H54 (cell line): ENCODE measurements at places on chromosomes 16 and 17.

GRCh38 chr16:23104032-23104955 lies 45.0 kb downstream of the USP31 start:
- no peak for DNase-seq

- DNase-seq: no peak
Observed at GRCh38 chr17:17491546-17491988, 4.6 kb downstream of the RASD1 start.

DNA sequence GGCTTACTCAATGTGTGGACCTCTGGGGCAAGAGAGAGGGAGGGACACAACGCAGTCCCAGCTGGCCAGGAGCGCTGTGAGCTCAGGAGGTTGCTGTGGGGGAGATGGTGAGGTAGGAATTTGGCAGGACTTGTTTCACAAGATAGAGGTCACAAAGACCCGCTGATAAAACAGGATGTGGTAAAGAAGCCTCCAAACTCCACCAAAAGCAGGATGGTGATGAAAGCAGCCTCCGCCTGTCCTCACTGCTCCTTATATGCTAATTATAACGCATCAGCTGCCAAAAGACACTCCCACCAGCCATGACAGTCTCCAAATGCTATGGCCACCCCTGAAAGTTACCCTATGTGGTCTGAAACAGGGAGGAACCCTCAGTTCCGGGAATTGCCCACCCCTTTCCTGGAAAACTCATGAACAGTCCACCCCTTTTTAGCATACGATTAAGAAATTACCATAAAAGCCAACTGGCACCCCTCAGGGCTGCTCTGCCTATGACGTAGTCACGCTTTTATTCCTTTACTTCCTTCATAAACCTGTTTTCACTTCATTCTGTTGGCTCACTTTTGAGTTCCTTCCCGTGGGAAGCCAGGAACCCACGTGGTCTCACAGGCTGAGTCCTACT lies 5.3 kb upstream of the EIF4A3 start:
- no peak for DNase-seq

GRCh38 chr16:68296291-68296690 lies 14.5 kb downstream of the SLC7A6OS start:
- no peak for DNase-seq

DNA sequence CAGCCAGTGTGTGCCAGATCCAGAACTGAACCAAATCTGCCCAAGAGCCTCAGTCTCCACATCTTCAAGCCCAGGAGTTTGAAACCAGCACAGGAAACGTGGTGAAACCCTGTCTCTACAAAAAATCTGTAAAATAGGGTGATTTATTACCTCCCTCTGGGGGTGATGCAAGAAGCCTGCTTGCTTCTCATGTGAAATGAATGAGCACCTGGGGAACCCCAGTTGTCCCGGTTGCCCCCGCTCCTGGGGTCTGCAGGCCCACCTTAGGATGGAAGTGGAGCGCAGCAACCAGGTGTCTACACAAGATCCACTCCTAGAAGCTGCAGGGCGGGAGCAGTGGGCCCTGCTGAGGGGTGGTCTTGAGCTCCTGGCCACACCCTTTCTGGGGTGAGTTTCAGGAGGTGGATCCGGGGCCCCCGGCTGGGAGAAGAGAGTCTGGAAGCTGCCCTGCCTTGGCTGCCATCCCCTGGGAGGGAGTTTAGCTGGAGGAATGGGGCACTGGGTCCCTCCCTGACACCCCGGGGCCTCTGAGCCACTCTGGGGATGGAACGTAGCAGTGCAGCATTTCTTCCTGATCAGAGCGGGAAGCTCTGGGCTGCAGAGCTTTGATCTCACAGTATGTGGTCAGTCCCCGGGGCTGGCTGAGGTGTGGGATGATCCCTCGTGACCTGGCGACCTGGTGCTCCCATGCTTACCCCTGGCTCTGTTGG lies 117.8 kb downstream of the RAB11FIP4 start:
- DNase-seq: no peak

DNA sequence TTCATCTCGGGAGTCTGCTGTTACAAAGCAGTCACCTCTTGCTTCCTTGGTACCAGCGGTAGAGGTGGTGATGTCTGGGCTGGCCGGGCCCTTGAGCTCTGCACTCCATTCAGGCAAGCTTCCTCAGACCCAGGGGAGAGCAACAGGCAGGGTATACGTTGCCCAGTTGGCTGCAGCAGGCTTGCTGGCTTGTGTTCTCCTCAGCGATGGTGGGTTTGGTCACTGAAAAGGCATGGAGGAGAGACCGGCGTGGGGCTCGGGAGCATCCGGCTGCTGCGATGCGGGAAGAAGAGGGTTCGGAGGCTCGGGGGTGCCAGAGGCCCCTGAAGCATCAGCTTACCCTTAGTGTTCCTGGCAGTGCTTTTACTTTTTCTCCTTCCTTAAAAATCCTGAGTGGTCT lies 25.8 kb downstream of the SAP30BP start:
- DNase-seq: no peak

GRCh38 chr16:1256874-1257322 lies 1.0 kb downstream of the TPSD1 start:
- DNase-seq: no peak

GRCh38 chr16:60295451-60295850 lies 1561.3 kb upstream of the GOT2 start:
- no peak for DNase-seq

- DNase-seq: no peak
Observed at GRCh38 chr16:30652005-30652296, 1.2 kb downstream of the PRR14 start.

GRCh38 chr16:88016964-88017363 lies 65.7 kb downstream of the BANP start:
- no peak for DNase-seq

- no peak for DNase-seq
Observed at GRCh38 chr16:8436931-8437330, 153.4 kb downstream of the TMEM114 start.

GRCh38 chr16:63613701-63614100 lies 1508.2 kb downstream of the CDH11 start:
- no peak for DNase-seq

DNA sequence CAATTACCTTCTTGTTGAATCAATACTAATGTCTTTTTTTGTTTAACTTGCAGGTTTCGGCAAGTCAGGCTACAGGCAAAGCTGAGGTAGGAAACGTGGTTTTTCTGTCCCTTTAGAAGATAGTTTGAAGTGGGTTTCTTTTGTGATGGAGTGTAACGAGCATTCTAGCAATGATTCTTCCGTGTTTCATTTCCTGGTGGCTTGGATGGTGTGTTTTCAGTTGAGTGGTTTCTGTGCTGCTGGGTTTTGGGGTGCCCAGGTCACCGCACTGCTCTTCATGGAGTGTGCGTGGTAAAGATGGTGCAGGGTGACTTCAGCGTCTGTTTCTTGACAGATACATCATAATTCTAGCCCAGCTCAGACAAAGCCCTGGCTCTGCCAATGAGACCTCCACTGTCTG lies 769.7 kb upstream of the EEF2KMT start:
- no peak for DNase-seq

- no peak for DNase-seq
Observed at GRCh38 chr16:23979982-23980381, 144.2 kb downstream of the PRKCB start.

DNA sequence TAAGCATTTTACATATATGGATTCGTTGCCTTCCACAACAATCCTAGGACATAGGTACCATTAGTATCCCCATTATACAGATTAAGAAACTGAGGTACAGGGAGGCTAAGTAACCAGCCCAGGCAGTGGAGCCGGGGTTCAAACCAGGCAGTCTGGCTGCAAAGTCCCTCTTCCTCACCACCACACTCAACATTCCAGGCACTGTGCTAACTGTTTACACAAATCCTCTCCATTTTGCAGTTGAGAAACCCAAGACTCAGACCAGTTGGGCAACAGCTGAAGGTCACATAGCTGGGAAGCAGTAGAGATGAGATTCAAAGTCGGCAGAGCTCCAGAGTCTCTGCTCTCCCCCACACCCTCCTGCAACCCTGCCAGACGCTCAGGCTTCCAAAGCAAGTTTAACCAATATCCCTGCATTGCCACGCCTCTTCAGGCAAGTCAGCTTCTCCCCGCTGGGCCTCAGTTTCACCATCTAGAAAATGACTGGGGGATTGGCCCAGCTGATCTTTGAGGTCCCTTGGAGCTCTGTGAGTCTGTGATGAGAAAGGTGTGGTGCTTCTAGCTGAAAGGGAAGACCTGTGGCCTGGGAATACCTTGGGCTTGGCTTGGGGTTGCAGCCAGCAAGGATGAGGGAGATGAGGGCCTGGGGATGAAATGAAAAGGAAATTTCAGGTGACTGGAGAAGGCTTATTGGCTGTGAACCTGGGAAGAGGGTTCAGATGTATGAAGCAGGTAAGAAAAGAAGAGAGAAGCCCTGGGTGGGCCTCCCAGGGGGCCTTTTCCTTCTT lies 14.0 kb downstream of the CCR7 start:
- DNase-seq: no peak

- peak; percentile 90 for DNase-seq
Observed at GRCh38 chr17:80277751-80278671, 17.4 kb downstream of the RNF213 start.
